AG10803 (cell line): ENCODE measurements at places on chromosomes 5 and 9.

DNA sequence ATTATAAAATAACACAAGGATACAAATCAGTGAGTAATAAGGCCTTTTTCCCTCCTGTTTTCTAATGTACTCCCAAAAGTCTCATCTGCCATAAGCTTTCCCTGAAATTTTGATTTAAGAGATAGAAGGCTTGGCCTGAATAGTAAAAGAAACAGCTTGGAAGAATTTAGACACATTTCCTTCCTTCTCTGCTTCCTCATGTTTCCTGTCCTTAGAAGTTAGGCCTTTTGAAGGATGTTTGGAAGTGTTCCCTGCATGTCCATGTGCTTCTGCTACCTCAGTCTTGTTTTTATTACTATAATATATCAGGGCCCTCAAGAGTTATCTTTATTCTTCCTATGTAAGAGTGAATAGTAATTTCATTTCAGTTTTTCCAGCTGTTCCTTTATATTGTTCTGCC, 242.7 kb downstream of the DEPDC1B start:
- no peak for DNase-seq

- DNase-seq, result peak; percentile 98
Measured at GRCh38 chr9:88980740-88981203, 10.5 kb upstream of the S1PR3 start.

- peak; percentile 56 for DNase-seq
Measured at GRCh38 chr9:69549310-69550202, 122.6 kb downstream of the APBA1 start.

DNA sequence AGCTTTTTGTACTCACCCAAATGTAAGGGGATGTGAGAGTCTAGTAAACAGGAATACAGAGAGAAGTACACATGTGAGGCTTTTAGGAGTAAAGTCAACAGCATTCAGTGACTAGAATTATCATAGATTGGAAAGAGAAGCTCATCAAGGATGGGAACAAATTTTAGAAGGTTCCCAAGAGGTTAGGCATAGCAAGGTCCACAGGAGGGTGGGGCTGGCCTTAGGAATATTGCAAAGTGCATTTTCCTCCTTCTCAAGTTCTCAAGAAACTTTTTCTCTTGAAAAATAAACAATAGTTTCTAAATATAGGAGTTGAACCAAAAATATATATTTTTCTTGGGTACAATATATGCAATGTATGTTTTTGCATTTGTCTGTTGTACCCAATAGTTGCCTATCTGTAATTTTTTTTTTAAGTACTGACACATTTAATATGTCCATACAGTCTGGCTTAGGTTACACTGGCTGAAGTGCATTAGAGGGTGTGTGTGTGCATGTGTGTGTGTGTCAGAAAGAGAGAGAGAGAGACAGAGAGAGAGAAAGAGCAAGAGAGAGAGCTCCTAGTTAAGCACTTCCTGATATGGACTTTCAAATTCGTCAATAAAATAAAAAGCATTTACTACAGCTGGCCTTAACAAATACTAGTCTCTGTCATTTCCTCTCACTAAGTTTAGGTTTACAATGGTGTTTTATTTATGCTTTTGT, 62.2 kb downstream of the SNX18 start:
- peak; percentile 35 for DNase-seq

DNA sequence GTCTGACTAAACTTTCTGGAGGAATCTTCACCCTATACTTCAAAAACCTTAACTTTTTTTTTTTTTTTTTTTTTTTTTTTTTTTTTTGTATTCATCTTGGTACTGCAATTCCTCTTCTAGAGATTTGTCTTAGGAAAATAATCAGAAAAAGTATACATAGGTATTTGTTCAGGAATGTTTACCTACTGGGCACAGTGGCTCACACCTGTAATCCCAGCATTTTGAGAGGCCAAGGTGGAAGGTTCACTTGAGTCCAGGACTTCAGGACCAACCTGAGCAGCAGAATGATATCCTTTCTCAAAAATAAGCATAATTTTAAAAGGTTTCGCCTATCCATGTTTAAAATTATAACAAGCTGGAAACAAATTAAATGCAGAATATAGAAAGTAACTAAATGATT, 33.3 kb upstream of the NREP start:
- DNase-seq, result no peak

GRCh38 chr9:89273528-89274279, 37.3 kb upstream of the CKS2 start:
- DNase-seq, result no peak

DNA sequence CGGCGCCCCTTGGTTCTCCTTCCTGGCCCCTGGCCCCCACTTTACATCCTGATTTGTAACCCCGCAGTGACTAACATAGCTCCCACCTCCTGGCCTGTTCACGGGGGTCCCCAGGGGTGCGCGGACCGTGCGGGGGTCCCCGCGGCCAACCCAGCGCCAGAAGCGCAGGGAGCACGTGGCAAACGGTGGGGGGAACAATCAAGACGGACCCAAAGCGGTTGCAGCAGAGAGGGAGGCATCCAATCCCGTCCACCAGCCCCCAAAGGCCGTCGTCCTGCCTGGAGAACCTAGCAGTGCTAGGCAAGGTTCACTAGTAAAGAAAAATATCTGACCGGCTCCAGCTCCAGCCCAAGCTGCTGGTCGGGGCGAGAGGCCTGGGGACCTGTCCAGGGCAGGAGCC, 201.5 kb downstream of the AUH start:
- no peak for DNase-seq

GRCh38 chr9:81032030-81032572, 657.2 kb downstream of the TLE1 start:
- peak; percentile 67 for DNase-seq

GRCh38 chr5:127386557-127386956, 96.0 kb downstream of the MEGF10 start:
- no peak for DNase-seq

GRCh38 chr5:17463653-17464052, 34.4 kb upstream of the TAF11L2 start:
- no peak for DNase-seq

GRCh38 chr9:14209399-14210345, 104.3 kb downstream of the NFIB start:
- DNase-seq, result no peak

- no peak for DNase-seq
Measured at GRCh38 chr9:136206602-136207275, 1.8 kb upstream of the LHX3 start.

GRCh38 chr9:33703430-33704102, 91.8 kb upstream of the PRSS3 start:
- DNase-seq, result no peak

GRCh38 chr5:73299665-73300336, 126.8 kb downstream of the TMEM174 start:
- DNase-seq, result no peak

- peak; percentile 81 for DNase-seq
Measured at GRCh38 chr5:134525683-134526482, 413 bp downstream of the JADE2 start.

DNA sequence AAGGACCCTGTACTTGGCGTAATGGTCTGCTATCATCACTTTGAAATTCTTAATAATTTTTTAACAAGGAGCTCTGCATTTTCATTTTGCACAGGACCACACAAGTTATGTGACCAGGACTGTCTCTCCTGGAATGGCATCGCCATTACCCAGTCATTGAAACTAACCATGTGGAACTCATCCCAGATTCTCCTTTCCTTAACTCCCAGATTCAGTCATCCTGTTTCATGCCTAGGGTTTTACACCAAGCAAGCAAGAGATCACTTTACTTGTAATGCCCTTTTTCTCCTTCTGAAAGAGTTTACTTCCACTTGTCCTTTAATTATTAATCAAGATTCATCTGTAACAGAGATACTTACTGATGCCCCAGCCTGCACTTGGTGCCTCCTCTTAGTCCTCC, 12.0 kb downstream of the FRMD3 start:
- no peak for DNase-seq

- DNase-seq, result no peak
Measured at GRCh38 chr9:133738640-133739225, 581 bp upstream of the SARDH start.

GRCh38 chr9:134268747-134269146, 57.5 kb upstream of the RXRA start:
- DNase-seq, result no peak

- peak; percentile 27 for DNase-seq
Measured at GRCh38 chr9:36748322-36748899, 175.7 kb downstream of the MELK start.

- peak; percentile 54 for DNase-seq
Measured at GRCh38 chr5:36605241-36605640, 1.2 kb upstream of the SLC1A3 start.

- DNase-seq, result peak; percentile 89
Measured at GRCh38 chr9:110626101-110626829, 42.3 kb upstream of the MUSK start.

- DNase-seq, result peak; percentile 79
Measured at GRCh38 chr9:99239341-99240060, 17.4 kb downstream of the SEC61B start.

- DNase-seq, result no peak
Measured at GRCh38 chr9:72980600-72981265, 27.9 kb upstream of the ALDH1A1 start.

DNA sequence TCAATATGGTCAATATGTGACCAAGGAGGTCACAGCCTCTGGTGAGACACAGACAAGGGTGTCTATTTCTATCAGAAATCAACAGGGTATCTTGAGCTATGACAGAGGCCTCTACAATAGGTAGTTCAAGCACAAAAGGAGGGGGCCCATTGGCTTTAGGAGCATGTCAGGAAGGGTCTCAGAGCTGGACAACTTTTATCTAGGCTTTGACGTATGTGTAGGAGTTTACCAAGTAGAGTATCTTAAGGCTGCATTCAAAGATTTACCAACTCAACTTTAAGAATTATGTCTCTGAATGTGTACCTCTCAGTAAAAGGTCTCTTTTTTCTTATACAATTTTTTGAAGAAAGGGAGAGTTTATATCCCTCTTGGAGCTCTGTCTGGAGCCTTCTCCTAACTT, 297.2 kb downstream of the NSG2 start:
- no peak for DNase-seq

- peak; percentile 18 for DNase-seq
Measured at GRCh38 chr5:71475788-71476384, 20.4 kb downstream of the BDP1 start.

GRCh38 chr9:129752900-129753729, at the start of gene PTGES:
PTGES (minus strand) TSS chr9:129753042; CDS start chr9:129753012, 30 bp downstream.
- DNase-seq, result peak; percentile 81

GRCh38 chr5:43304525-43304924, 8.7 kb downstream of the HMGCS1 start:
- DNase-seq, result peak; percentile 28

DNA sequence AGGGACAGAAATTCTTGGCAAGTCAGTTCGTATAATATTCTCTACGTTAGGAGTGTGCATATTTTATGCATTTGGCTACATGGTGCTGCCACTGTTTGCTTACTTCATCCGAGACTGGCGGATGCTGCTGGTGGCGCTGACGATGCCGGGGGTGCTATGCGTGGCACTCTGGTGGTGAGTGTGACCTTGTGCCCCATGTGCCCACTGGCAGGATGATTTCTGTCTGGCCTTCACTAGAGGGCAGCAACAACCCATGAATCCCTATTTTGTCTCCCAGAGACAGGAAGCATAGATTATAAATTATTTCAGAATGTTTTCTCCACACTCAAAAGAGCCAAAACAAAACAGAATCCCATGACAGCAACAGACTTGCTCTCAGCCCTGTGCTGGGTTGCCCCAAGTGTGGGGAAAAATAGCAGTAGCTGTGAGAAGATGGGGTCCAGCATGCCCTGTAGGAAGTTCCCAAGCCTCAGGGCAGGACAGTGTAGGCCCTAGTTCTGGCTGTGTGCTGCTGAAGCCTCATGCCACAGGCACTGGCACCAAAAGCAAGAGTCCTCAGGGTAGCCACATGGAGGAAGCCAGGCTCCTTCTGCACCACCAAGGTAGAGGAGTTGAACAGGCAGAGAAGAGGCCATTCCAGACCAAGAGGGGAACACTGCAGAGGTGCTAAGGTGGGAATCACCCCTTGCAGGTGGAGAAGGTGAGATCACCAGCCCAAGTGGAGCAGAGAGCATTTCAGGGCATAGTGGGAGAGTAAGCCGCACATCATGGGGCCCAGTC, 16.0 kb downstream of the SLC22A5 start:
- peak; percentile 66 for DNase-seq
